Chondrocyte (in vitro differentiated cells): ENCODE measurements at places on chromosomes 13 and 19. TPM values are rescaled to one million over a fixed set of nuclear protein-coding genes. Genes with fewer than 3 reads are reported as not detected.
A peak's percentile ranks its signal among the peaks of the same experiment; 100 is the strongest.

GRCh38 chr13:47211106-47211505 lies 314.3 kb upstream of the HTR2A start:
- no peaks in the 10 kb centered on the region for H3K27me3 ChIP-seq
- H3K4me3 ChIP-seq = no peak overlapping the region
- H3K27ac ChIP-seq = no peak overlapping the region
- H3K4me1 ChIP-seq = peaks cover 6% of the 10 kb centered on the region

GRCh38 chr19:35856546-35857149 lies at the start of gene KIRREL2:
Gene KIRREL2 (plus strand): TSS chr19:35856911. CDS start chr19:35857120, 209 bp downstream.
- H3K27ac ChIP-seq = no peak within 1 kb of the TSS
- H3K4me1 ChIP-seq = peaks cover 9% of the 10 kb centered on the region
- H3K27me3 ChIP-seq = peaks cover 70% of the 10 kb centered on the region
- peak within 1 kb of the TSS; percentile 68 for H3K4me3 ChIP-seq

GRCh38 chr13:36352350-36352749 lies 6.2 kb upstream of the SPART start:
- DNase-seq = no peak
- peak overlapping the region; percentile 80 for H3K27ac ChIP-seq
- H3K4me3 ChIP-seq = no peak overlapping the region
- H3K36me3 ChIP-seq = no peaks in the 10 kb centered on the region
- H3K4me1 ChIP-seq = peaks cover 54% of the 10 kb centered on the region
- H3K27me3 ChIP-seq = no peaks in the 10 kb centered on the region

Gene TPTE2
- not detected in 3 replicates for total RNA-seq
